ENCODE measurements at places on chromosomes 11 and 22. TPM values are rescaled to one million over a fixed set of nuclear protein-coding genes. Genes with fewer than 3 reads are reported as not detected.

Gene HOATZ
- total RNA-seq, result not detected

- DNase-seq, result no peak
Observed at GRCh38 chr11:67482275-67482826, 475 bp upstream of the AIP start.

GRCh38 chr11:68970921-68971636, 9.7 kb downstream of the MRGPRD start:
- peak; percentile 36 for DNase-seq

DNA sequence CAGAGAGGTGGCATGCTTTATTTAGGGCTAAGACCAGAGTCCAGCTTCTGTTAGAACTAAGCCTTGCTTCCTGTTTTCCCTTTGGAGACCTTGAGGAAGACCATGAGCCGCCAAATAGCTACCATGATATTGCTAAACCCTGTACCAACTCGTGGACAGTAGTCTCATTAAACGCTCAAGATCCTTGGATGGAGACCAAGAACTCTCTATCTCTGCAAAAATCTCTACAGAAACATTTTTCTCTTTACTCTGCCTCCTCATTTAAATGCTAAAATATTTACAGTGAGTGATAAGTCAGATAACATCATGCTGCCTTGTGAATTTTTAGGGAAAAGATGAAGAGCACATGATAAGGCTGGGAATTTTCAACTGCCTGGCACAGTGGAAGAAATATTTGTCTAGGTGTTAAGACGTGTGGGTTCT, 197.8 kb downstream of the MAML2 start:
- DNase-seq, result no peak

- no peak for DNase-seq
Observed at GRCh38 chr11:10894666-10895065, 36.8 kb upstream of the ZBED5 start.

DNA sequence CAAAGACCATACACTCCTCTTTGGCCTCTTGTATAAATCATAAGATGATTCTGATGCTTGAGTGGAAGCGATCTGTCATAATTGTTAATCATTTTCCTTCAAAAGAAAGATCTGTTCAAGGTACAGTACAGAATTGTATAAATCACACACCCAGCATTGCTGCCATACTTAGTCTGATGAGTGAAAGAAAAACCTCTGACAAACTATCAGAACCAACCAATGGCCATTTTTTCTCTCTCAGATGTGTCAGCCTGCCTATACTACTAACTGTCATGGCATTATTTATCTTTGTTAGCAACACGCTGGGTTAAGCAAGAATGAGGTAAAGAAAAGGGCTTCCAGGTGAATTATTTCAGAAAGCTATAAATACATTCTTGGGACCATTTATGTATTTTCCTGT, 1112.7 kb upstream of the TENM4 start:
- DNase-seq, result no peak

Gene TUBA8
- total RNA-seq, result 0.99 TPM

DNA sequence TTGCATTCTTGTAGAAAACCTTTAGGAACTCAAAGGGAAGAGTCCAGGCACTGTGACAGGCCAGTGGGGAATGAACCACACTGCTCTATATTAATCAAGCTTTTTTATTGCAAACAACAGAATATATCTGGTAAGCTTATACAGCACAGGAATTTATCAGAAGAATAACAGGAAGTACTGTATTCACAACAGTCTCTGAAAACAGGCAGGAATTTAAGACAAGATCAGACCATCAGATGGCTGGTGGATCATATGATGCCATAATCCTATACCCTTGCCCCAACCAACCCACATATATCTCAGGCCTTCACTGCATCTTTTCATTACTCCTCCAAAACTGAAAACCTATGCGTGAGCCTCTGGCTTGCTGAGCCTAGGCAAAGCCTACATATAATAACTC, 1.0 kb upstream of the HTATIP2 start:
- no peak for DNase-seq

Gene ZBED4
- 4.3 TPM for total RNA-seq

GRCh38 chr22:43007519-43008102, 7.3 kb downstream of the PACSIN2 start:
- DNase-seq, result no peak

DNA sequence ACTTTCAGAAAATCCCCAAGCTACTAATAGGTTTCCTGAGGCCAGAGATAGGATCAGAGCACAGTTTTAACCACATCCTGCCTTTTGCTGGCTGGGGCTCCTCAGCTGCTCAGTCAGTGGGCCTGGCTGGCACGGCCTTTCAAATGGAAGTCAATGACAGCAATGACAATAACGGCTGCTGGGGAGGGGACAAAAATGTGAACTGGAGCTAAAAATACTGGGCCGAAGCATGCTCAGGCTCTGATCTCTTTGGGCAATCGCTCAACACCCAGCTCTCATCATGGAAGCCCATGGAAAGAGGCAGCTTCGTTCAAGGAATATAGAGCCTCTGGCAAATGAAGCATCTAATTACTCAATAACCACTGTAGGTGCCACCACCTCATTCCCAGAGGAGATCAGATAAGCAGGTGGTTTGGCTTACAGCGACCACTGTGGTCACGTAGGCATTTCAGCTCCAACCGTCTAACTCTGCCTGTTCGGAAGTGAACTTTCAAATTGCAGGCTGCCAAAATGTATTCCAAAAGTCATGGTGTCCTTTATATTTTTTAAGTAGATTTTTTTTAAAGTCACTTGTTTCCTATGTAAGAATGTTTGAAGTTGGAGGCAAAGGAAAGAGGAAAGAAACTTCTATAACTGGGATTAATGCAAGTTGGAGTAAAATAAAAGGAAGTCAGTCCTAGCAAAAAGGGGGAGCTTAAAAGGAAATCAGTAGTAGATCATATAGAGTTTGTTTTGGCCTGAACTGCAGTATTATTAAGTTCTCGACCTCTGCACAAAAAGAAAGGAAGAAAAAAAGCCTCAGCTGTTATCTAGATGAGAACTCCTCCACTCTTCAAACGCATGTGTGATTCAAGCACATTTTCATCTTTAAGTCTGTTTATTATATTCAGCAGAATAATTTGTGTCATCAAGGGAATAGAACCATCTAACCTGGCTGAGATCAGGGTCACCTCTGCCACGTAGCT, 14.1 kb downstream of the WT1 start:
- no peak for DNase-seq

- no peak for DNase-seq
Observed at GRCh38 chr22:41917375-41917902, 2.6 kb upstream of the SHISA8 start.

DNA sequence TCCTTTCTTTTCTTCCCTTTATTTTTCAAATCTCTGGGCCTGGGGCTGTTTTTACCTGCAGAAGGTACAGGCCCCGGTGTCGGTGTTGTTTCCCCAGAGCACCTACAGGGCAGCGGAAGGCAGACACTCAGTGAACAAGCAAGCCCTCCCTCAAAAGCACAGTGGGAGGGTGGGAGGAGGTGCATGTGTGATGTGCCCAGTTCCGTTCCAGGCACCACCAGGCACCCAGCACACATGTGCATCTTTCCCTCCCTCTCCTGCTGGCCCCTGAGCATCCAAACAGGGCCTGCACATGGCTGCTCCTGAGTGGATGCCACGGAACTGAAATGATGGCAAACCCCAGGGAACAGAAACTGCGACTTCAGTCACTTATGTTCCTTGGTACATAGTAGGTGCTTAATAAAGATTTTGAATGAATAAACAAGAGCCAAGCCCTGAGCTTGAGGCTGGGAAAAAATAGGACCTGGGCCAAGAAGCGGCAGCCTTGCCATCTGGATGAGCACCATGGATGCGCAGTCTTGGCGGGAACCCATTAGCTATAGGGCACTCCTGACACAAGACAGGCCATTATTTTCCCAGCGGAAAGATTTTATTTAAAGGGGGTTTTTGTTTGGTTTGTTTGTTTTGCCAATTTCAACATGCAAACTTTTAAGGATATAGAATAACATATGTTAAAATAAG, 47.8 kb downstream of the ARRB1 start:
- peak; percentile 60 for DNase-seq

- no peak for DNase-seq
Observed at GRCh38 chr11:3786781-3787428, 10.4 kb downstream of the NUP98 start.

Gene CSNK2A3
- total RNA-seq, result 5.5 TPM

GRCh38 chr11:120510406-120511115, 987 bp upstream of the GRIK4 start:
- no peak for DNase-seq

- DNase-seq, result no peak
Observed at GRCh38 chr11:14687456-14687855, 43.9 kb downstream of the PDE3B start.

Gene TRIM49
- total RNA-seq, result not detected

DNA sequence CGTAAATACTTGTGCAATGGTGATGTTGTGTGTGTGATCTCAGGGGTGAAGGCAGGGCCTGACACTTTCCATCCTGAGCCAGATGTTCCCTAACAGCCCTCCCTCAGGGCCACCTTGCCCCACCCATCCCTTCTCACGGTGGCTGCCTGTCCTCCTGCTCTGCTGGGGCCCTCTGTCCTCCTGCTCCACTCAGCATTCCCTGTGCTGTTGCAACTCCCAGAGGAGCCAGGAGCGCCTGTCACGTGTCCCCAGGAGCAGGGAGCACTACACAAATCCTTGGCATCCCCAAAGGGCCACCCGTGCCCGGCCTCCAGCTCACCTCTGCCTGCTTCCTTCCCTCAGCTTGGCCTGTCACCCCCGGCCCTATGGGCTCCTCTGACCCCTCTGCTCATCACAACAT, 10.2 kb upstream of the CSNK1E start:
- no peak for DNase-seq

Gene RNF169
- 20.3 TPM for total RNA-seq

- DNase-seq, result peak; percentile 80
Observed at GRCh38 chr11:66068154-66068821, 1.8 kb upstream of the PACS1 start.

DNA sequence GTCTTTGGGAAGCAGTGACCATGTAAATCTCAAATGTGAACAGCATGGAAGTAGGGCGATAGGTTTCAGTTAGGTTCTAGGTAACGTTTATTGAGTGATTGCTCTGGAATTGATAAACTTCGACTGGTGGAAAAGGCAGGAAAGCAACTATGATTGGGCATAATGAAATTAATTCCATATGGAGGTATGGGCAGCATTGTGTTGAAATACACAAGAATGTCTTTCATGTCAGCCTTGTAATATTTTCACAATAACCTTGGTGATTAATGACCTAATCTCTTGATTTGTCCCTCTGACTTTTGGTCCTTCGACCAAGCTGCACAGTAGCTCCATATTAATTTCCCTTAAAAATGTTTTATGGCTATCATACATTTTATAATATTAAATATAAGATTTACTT, 2.8 kb downstream of the CEP57 start:
- DNase-seq, result no peak

Gene FAM83F
- under 0.01 TPM for total RNA-seq

DNA sequence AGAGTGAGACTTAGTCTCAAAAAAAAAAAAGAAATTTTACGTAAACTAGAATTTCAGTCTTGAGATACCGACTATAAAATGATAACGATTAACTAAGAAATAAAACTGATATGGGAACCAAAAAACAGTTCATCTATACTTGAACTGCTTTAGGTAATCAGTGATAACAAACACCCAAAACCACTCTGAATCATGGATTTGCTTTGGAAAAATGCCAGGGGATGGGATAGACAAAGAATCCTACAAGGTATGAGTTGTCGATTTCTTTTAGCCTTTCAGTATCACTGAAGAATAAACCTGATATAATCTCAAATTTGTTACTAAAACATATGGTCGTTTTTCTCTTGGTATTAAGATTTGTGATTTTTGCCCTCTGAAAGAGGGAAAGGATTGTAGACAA, 13.7 kb downstream of the CSTF3 start:
- DNase-seq, result no peak

Gene ROBO4
- total RNA-seq, result 13.8 TPM

DNA sequence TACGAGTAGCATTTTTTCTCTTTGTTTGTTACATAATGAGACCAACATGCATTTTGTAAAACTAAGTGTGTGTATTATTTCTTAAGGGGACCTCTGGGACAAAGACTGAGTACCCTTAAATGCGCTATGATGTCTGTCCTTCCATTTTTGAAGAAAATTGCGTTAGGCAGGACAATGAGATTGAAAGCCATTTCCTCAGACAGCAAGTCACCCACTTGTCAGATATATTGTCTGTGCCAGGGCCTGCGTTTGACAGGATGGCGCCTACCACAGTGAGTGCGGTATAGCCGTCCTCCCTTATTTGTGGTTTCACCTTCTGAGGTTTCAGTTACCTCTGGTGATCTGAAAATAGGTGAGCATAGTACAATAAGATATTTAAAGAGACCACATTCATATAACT, 2.2 kb downstream of the AP2A2 start:
- no peak for DNase-seq

DNA sequence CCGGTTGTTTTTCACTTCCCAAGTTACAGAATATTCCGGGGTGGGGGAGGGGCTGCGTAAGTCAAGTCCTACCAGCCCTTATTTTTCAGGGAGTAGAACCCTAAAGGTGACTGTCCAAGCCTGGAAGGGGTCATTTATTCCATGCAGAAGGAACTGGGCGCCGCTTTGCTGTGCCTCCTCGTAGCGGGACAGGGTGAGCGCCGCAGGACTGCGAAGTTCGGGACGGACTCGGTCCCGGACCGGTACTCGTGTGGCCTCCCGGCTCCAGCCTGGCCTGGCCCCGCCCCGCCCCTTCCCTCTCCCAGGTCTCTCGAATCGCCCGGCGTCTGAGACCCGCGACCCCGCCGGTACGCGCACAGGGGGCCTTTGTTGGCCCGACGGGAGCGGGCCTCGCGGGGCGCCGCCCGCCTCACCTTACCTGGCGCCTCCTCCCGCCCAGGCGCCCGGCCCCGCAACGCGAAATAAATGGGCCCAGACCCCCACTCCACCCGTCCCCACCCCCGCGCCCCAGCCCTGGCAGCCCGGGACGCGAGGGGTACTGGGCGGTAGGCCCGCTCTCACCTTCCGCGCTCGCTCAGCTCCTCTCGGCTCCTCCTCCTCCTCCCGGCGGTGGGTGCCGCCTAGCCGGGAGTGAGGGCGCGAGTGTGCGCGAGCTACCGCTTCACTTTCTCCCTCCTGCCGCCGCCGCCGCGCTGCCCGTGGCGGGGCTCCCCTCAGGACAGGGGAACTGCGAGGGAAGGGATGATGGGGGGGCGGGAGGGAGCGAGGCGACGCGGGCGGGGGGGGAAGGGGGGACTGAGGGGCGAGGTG, 698 bp downstream of the PAK1 start:
- DNase-seq, result peak; percentile 72

DNA sequence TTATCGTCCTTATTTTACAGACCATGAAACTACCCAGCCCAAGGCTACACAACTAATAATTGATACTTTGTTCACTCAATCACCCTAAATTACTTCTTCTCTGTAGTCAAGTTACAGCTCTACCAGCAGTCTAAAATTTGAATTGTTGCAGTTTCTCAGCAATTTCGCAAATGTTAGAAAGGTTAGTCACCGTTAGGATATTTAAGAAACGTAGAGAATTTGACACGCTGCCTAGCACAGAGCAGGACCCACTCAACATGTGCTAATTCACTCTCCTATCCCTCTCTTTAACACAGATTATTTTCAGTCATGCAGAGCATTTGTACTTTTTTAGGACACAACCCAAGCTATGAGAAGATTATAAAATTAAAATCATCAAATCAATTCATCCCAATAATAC, 771.1 kb upstream of the LUZP2 start:
- no peak for DNase-seq

Gene CDC42EP1
- 28.0 TPM for total RNA-seq
